ENCODE measurements at places on chromosomes 12 and 14. TPM values are rescaled to one million over a fixed set of nuclear protein-coding genes. Genes with fewer than 3 reads are reported as not detected.

- DNase-seq = no peak
Measured at GRCh38 chr12:124086299-124086898, 113.4 kb downstream of the ZNF664 start.

DNA sequence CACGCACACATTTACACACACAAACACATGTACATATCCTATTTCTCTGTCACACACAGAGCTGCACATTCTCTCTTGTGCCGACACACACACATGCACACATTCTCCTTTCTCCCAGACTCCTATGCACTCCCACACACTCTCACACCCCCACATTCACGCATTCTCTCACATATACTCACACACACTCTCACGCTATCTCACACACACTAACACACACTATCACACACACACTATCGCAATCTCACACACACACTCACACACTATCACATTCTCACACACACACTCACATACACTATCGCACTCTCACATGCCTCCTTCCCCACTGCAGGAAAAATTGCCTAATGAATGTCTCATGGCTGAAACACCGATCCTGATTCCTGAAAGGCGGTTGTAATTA, 450.7 kb downstream of the AACS start:
- no peak for DNase-seq

Gene STYK1
- total RNA-seq = 0.15 TPM

Gene CMA1
- total RNA-seq = not detected

- no peak for DNase-seq
Measured at GRCh38 chr12:49541911-49542505, 3.2 kb downstream of the KCNH3 start.

DNA sequence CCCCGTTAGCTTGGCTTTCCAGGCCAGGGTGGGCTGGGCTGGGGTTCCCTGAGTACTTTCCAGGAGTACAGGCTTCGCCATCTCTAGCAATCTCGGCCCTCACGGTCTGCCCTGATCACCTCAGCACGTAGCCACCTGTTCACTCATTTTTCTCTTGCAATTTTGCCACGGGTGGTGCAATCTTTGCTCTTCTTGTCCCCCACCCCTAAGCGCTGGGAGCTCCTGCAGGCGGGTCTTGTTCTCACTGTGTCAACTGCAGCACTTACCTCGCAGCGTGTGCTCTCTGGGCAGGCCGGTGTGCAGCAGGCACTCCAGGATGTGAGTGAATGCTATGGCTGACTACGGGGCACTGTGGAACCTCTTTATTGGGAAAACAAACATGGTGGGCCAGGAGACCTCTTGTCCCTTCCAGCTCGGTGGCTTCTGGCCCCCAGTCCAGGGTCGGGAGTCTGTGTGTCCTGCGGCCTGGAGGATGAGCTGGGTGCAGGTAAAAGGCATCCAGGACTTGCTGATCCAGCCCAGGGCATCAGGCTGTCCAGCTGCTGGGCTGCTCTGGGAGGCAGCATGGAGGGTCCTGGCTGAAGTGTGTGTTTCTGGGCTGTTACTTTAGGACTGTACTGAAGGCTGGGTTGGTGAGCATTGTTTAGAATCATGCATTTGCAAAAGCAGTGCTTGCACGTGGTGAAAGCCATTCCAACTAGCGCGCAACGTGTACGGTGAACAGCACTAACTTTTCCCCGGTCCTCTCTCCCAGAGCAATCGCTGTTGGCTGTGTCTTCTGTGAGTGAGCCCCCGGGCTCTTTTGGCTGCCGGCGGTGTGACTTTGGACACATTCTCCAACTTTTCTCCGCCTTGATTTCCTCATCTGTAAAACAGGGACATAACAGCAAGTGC, 1.5 kb upstream of the ULK1 start:
- no peak for DNase-seq

Gene TAS2R19
- total RNA-seq = 7.7 TPM

DNA sequence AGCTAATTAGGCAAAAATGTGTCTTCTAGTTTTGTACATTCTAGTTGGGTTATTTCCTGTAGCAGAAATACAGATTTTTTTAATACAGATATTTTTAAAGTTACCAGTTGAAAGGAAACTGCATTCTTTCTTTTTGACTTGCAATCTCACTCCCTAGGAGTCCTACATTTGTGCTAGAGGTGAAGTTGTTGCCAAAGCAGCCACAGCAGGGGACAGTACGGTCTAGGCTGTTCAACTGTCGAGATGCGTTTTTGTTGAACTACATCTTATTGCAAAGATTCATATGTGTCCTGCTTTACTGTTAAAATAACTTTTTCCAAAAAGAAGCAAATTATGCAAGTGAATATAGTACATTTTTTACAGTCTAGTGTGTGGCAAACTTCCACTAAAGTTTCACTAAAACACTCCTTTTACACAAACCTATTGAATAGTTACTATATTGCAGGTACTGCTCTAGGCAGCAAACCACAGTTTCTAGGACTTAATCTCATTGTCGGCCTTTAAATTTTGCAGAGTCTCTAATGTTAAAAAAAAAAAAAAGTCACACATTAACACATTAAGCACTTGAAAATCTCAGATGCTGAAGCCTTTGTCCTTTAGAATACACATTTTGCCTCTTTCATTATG, 30.2 kb upstream of the SRGAP1 start:
- DNase-seq = no peak

DNA sequence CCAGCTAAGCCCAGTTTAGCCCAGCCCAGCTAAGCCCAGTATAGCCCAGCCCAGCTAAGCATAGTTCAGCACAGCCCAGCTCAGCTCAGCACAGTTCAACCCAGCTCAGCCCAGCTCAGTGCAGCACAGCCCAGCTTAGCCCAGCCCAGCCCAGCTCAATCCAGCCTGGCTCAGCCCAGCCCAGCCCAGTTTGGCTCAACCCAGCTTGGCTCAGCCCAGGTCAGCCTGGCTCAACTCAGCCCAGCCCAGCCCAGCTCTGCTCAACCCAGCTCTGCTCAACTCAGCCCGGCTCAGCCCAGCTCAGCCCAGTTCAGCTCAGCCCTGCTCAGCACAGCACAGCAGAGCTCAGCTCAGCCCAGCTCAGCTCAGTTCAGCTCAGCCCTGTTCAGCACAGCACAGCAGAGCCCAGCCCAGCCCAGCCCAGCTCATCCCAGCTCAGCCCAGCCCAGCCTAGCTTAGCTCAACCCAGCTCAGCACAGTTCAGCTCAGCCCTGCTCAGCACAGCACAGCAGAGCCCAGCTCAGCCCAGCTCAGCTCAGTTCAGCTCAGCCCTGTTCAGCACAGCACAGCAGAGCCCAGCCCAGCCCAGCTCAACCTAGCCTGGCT, 330.9 kb downstream of the TMEM121 start:
- DNase-seq = no peak

Gene P2RX2
- 0.15 TPM for total RNA-seq

DNA sequence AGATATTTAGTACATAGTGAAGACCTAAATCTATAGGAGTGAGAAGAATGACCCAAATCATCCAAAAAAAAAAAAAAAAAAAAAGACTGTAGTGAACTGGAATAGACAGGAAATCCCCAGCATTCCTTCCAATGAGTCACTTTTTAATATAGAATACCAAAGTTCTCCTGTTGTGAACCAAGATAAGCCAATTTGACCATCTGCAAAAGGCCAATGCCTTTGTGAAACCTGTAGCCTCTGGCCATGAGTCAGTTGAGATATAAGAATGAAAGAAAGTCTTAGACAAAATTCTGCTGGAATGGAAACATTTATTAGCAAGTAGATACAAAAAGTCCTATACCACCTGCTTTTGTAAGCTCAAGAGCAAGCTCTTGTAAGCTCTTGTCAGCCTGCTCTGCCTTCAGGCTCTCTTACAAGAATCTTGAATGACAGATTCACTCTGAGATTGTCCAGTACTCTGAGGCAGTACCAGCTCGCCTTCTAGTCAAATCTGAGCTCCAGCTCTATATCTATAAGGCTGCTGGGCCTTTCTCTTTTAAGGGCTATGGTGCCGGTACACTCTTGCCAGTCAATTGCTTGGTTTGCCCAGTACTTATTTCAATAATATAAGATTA, 243.0 kb upstream of the TMTC1 start:
- no peak for DNase-seq

DNA sequence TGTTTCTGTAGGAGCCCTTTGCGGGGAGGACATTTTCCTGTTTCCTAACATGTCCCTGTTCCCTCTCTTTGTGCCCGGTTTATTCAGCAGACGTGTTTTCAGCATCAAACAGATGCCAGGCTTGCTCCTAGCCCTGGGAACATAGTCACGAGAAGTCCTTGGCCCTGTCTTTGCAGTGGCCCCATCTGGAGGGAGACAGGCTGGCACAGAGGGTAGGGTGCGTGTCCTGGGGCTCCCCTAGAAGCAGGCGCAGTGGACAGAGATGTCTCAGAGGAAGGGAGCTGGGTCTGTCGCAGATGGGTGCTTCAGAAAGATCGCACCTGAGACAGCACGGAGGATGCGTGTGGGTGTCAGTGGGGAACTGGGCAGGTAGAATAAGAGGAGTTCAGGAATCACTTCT, 75.0 kb upstream of the DYNC1H1 start:
- no peak for DNase-seq

GRCh38 chr12:49825971-49826421, 2.2 kb downstream of the NCKAP5L start:
- DNase-seq = no peak

DNA sequence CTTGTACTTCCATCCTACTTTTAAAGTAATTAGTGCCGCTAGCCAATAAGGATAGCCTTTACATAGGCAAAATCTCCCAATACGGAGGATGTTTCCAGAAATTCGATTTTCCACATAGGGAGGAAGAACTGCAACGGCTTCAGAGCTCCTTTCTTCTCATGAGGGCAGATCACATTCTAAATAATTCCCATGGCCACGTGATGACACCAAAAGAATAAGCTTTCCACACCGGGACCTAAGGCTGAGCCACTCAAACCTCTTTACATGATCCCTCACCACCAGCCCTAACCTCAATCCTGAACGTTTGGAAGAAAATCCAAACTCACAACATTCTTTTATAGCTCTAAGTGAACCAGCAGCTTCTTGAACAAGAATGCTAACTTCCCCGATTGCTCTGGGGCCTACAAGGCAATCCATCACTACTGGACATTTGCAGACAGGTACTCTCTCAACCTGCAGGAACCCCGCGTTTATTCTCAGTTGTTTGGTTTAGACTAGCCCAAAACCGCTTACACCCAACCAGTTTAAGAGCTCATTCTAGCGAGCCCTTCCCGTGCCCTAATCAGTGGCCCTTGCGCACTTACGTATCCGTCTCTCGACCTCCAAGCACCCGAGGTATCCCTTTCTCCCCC, 884 bp downstream of the CAPRIN2 start:
- peak; percentile 2 for DNase-seq

GRCh38 chr14:105211086-105211757, 30.1 kb upstream of the NUDT14 start:
- DNase-seq = no peak

DNA sequence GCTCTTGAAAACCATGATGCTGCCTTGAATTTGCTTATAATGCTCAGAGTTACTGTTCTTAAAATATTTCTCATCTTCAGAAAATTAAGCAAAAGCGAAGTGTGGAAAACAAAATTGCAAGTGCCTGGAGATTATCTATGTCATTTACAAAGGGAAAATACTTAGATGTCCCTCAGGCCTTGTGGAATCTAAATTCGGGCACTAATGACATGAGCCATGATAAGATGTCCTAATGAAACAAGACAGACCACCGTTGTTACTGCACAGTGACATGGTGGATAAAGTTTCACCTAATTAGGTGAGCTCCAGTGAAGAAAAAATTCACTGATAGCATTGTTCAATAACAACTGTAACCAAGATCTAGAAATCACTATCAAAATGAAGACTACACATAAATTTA, 30.4 kb downstream of the PPP1R13B start:
- no peak for DNase-seq

GRCh38 chr12:49260571-49261363, 4.1 kb upstream of the TUBA1C start:
- no peak for DNase-seq

- DNase-seq = peak; percentile 28
Measured at GRCh38 chr14:23528555-23528954, 23.0 kb downstream of the ZFHX2 start.

DNA sequence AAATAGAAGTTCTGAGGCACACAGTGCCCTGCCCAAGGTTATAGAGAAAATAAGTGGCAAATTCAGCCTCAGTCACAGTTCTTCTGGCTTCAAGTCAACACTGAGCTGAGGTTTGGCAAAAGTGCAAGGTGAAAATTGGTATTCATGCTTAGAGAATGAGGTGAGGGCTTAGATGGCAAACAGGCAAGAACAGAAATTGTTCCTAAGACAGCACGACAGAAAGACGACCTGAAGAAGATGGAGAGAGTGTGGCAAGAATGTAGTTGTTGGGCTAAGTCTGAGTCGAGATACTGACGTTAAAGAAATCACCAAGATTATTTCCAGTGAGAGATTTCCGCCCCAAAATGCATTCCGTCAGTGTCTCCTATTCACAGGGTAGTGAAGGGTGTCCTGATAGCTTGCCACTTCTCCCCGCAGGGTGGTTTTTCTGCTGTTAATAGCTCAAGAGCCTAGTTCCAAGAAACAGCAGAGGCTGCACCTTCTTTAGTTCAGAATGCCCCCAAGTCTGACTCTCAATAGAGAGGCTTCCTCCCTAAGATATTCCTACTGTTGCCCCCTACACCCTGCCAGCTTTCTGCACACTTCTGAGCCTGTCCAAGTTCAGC, 260.8 kb upstream of the AMIGO2 start:
- DNase-seq = no peak

Measured in neural progenitor cell (in vitro differentiated cells).